ENCODE measurements at places on chromosomes 16 and 17.

DNA sequence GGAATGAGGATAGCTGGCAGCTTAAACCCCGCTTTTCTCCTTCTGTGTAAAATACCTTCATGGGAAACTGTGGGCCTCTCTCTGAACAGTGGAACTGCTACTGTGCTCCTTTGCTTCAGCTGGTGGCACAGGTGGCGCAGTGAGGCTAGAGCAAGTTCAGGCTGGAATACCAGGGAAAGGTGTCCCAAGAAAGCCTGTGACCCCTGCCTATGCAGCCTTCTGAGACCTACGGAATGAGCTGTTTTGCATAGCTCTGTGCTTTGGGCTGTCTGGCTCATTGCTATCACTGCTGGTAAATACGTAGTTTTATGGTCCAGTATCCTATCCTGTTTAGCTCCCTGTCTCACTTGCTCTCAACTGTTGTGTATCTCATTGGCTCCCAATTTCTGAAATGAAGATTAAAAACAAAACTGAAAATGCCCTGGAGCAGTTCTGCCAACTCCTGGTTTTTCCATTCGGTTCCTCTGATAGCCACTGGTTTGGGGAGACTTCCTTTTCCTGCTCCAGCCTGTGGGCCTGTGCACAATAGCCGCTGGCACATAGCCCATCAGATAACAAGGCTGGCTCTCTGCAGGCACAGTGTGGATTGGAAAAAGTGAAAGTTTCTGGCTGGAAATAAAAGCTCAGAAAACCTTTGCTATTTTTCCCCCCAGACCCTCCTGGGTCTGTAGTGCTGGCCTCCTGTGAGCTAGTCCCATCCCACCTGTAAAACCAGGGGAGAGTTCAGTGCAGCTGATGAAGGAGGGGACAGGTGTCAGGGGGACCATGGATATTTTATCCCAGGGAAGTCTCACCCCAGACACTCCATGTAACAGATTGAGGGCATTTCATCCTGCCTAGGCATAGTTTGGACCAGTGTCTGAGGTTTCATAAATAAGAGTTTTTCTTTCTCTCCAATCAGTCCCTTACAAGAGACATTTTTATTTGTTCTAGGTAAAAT lies 24.0 kb downstream of the LIMD2 start:
- no peak for DNase-seq

- no peak for DNase-seq
These were observed 222.7 kb upstream of the CIBAR2 start for GRCh38 chr16:85334718-85335583.

DNA sequence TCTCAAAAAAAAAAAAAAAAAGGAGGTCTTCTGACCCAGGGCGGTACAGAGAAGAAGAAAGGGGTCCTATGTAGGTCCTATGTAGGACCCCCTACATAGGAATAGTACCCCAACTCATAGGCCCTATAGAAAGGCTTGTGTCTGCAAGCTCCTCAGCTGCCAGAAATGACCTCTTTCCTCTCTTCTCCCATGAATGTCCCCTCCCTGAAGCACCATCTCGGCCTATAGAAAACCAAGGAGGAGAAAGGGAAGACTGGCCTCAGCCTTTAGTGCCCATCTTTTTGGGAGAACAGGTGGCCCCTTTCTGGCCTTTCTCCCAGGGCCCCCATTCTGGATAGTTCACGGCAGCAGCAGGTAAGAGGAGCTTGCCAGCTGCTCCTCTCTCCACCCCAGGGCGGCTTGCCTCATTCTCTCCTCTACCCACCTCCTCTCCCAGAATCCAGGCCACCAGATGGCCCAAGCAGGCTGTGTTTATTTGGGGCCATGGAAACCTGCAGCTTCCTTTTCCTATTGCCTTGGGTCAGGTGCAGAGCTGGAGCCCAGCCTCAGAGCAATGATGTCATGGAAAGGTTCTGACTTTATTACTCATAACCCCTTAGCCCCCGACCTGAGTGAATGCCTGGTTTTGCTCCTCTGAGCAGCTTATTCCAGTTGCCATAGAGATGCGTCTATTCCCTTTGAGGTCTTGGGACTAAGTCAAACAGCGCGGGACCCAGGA lies 1.6 kb upstream of the MRPL58 start:
- DNase-seq: no peak

DNA sequence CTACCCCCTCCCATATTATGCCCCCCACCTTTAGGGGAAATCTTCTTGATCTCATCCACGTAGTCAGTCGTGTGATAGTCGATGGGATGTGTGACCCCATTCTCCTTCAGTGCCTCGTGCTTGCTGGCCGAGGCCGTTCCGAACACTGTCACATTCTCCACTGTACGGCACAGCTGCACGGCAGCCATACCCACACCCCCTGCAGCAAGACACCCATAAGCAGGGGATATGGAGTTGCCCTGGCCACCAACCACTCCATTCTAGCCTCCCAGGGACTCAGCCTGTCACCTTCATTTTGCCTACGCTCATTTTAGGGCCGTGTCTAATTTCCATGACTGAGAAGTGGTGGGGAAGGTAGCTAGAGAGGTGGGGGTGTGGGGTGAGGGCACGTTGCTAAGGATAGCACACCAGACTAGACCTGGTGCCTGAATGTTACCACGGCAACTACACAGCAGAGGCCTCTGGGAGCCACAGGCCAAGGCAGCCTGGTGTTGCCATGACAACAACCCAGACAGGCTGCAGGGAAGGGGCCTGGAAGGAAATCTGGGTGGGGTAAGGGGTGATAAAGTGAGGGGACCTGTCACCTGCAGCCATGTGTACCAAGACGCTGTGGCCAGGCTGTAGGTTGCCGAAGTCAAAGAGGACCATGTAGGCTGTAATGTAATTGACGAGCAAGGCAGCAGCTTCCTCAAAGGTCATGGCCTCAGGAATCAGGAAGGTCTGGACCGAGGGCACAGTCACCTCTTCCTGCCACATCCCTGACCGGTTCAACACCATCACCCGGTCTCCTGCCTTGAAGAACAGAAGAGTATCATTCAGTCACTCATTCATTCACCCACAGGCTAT lies 4.0 kb downstream of the VAT1 start:
- no peak for DNase-seq

DNA sequence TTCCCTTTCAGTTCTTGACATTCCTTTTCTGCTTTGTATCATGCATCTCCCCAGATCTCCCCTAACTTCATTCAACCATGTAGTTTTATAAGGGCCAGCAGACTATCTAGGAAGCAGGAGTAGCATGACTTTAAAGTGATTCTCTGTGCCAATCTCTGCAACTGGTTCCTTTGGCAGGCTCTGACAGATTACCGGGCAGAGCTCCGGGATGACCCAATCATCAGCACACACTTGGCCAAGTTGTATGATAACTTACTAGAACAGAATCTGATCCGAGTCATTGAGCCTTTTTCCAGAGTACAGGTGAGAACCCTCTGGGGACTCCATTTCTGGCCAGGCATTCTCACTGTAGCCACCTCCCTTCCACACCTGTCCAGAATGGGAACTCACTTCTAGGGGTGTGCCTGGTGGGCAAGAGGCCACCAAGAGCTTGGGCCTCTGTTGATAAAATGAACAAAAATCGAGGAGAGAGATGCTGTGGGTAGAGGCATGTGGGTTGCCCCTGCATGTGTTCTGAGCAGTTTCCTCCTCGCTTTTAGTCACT lies 7.6 kb upstream of the CDK5R1 start:
- DNase-seq: no peak

GRCh38 chr17:1871756-1872155 lies 42.0 kb downstream of the RPA1 start:
- DNase-seq: no peak

GRCh38 chr16:88570691-88571092 lies 489 bp downstream of the ZC3H18 start:
- peak; percentile 17 for DNase-seq

GRCh38 chr17:17351901-17352781 lies 49.0 kb downstream of the NT5M start:
- no peak for DNase-seq

DNA sequence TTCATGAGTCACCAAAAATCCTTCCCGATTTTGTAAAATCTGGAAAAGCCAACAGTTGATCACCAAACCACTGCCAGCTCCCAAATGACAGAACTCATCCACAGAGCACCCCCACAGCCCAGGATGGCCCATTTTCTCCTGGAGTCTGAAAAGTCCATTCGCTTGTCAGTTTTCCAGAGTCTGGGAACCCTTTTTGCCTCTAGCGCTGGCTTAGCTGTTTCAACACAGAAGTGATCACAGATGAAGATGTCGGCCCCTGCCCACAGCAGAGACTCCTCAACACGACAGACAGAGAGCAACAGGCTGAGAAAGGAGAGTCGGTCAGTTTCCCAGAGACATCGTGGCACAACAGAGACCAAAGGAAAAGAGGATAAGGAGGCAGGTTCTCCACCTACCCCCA lies 66.4 kb downstream of the NXN start:
- DNase-seq: no peak

Data from activated T-helper 1 cell treated with Interleukin-2 at 50 U/mL for 16 hours (primary cell).